ENCODE measurements at places on chromosomes 4 and X.

- no peak for DNase-seq
Observed at GRCh38 chrX:107348051-107348450, 101.4 kb upstream of the FRMPD3 start.

- DNase-seq: peak; percentile 6
Observed at GRCh38 chrX:71367396-71367795, 1.2 kb downstream of the TAF1 start.

- no peak for DNase-seq
Observed at GRCh38 chr4:66636349-66636748, 909.0 kb downstream of the CENPC start.

DNA sequence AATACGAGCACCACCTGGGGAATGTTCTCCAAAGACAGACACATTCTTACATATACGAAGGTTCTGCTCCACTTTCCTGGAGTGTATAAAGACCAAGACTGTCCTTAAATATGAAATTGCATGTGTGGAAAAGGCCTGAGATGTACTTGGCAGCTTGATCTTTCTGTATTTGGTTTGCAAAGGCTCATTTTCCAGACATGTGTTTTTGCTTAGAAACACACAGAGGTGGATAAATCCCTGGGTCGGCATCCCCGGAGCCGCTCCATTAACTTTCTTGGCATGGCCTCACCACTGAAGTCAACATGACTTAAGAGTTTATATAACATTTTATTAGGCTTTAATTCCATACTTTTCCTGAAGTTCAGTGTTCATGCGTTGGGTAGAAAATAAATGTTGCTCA lies 239.4 kb downstream of the LDB2 start:
- no peak for DNase-seq

Measured in A549 (cell line).